Endothelial cell of umbilical vein (primary cell): ENCODE measurements at places on chromosomes 12 and 14. TPM values are rescaled to one million over a fixed set of nuclear protein-coding genes. Genes with fewer than 3 reads are reported as not detected.

Gene APOF
- total RNA-seq = not detected in 2 replicates

Gene NKX2-1
- total RNA-seq = not detected in 2 replicates

Gene RTL1
- total RNA-seq = not detected in 2 replicates

Gene PLBD1
- total RNA-seq = 0.14 TPM in 1 of 2 replicates, not detected in the other

Gene TPPP2
- not detected in 2 replicates for total RNA-seq

Gene YLPM1
- total RNA-seq = 81.0 and 85.7 TPM in 2 replicates

Gene NRDE2
- 22.1 and 22.5 TPM in 2 replicates for total RNA-seq

Gene MBIP
- total RNA-seq = 14.5 and 19.0 TPM in 2 replicates

Gene NXPH4
- total RNA-seq = not detected in 2 replicates

Gene GNB3
- 9.4 and 14.6 TPM in 2 replicates for total RNA-seq

Gene CLEC1A
- 22.5 and 24.2 TPM in 2 replicates for total RNA-seq

Gene GZMH
- not detected in 2 replicates for total RNA-seq

Gene NEUROD4
- total RNA-seq = not detected in 2 replicates

Gene C12orf76
- 11.9 and 13.4 TPM in 2 replicates for total RNA-seq

Gene FGF6
- total RNA-seq = not detected in 2 replicates

Gene DPF3
- 3.5 and 8.1 TPM in 2 replicates for total RNA-seq

Gene OAS2
- 2.4 and 3.1 TPM in 2 replicates for total RNA-seq
